Cortex of kidney (tissue), 1 donor: ENCODE measurements at places on chromosomes 3 and 15.

- DNase-seq, result no peak
Measured at GRCh38 chr3:5140230-5140621, 18.1 kb downstream of the ARL8B start.

DNA sequence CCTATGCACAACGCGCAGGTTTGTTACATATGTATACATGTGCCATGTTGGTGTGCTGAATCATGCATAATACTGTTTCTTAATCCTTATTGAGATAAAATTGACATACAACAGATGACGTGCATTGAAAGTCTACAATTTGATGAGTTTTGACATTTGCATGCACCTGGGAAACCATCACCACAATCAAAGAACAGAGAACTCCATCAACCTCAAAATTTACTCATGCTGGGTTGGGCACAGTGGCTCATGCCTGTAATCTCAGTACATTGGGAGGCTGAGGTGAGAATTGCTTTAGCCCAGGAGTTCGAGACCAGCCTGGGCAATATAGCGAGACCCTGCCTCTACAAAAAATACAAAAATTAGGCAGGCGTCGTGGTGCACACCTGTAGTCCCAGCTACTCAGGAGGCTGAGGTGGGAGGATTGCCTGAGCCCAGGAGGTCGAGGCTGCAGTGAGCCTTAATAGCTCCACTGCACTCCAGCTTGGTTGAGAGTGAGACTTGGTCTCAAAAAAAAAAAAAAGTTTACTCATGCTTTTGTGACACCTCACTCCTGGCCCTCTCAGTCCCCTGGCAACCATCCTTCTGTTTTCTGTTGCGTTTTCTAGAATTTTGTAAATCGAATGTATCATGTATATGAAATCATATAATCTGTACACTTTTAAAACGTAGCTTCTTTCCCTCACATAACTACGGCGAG lies 56.6 kb downstream of the BHLHE40 start:
- DNase-seq, result no peak

DNA sequence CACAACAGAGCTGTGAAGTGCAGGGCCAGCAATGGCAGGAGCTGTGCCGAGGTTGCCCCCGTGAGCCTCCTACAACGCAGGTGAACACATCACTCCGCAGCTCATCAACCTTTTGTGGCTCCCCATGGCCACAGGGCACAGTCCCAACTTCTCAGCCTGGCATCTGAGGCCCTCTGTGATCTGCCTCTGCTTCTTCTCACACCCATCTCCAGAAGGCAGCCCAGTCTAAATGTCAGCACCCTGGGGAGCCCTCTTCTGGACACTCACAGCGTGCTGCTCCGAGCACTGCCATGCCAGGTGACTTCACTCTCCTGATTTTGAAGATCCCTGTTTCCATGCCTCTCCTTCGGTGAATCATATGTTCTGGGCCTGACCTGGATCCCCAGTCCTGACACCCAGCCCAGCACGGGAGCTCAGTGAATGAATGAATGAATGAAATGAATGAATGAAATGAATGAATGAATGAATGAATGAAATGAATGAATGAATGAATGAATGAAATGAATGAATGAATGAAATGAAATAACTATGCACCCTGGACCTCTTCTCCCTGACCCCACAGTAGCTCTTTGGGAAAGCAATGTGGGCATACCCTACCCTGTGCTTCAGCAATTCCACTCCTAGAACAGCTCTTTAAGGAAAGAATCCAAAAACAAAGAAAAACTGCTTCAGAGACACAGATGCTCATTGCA lies 17.9 kb upstream of the SKIC8 start:
- DNase-seq, result no peak

- DNase-seq, result no peak
Measured at GRCh38 chr3:124759666-124760401, 29.6 kb downstream of the UMPS start.

GRCh38 chr15:61118885-61119284 lies 110.2 kb downstream of the RORA start:
- no peak for DNase-seq

DNA sequence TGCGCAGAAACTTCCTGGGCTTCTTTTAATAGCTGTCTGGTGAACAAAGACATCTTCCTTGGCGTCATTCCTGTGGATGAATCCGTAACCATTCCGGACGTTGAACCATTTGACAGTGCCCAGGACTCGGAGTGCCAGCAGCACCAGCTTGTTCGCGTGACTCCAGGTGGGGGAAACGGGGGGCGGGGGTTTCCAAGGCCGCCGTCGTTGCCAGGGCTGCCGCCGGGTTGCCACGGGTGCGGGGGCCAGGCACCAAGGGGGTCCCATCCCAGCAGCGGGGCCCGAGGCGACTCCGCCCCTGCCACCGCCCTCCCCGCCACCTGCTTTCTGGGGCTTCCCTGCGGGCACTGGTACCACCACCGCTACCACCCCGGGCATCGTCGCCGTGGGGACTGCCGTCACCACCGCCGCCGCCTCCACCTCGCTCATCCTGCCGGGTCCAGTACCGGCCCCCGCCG lies 22.8 kb downstream of the RGMA start:
- no peak for DNase-seq

GRCh38 chr3:173043757-173044156 lies 97.3 kb downstream of the SPATA16 start:
- DNase-seq, result no peak

- DNase-seq, result no peak
Measured at GRCh38 chr3:119664370-119664769, 4.0 kb upstream of the POPDC2 start.

- no peak for DNase-seq
Measured at GRCh38 chr15:70276401-70276800, 178.7 kb upstream of the TLE3 start.

DNA sequence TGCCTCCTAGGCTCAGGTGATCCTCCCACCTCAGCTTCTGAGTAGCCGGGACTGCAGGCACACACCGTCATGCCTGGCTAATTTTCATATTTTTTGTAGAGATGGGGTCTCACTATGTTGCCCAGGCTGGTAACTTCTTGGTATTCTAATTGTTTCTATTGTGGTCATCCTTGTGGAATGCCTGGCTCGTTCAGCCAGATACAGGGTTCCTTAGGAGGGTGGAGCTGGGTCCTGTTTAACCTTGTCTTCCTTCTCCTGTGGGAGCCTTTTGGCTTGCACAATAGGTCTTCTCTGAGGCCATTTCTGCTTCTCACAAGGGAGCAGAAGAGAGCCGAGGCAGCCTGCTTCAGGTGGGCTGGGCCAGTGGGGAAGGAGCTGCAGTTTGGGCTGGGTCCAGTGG lies 15.7 kb downstream of the PLEKHO2 start:
- no peak for DNase-seq

- no peak for DNase-seq
Measured at GRCh38 chr3:41575724-41576123, 376.4 kb downstream of the CTNNB1 start.

DNA sequence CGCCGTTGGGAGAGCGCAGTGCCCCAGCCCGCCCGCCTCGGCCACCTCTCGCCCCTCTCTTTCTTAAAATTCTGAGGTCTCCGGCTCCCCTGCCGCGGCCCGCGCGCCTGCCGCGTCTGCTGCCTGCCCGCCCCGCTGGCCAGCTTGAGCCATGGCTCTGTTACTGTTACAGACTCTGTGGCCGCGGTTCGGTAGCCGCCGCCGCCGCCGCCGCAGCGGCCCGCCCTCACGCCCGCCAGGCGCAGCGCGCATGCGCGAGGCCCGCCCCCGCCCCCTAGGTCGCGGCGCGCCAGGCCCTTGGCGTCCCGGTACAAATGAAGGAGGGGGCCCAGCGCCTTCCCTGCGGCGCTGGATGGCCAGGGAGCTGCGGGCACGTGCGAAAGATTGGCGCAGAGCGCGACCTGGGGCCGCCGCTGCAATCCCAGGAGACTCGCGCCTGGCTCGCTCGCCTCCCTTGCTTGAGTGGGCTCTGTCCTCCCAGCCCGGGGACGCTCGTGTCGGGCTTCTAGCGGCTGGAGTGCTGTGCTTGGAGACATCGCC lies at the start of gene ONECUT1:
Gene ONECUT1 (minus strand): TSS at position 168 of the 540 bp plus-strand sequence. CDS start 452 bp downstream, outside the sequence.
- DNase-seq, result no peak

GRCh38 chr15:29134641-29135308 lies 134.8 kb downstream of the NSMCE3 start:
- DNase-seq, result no peak

DNA sequence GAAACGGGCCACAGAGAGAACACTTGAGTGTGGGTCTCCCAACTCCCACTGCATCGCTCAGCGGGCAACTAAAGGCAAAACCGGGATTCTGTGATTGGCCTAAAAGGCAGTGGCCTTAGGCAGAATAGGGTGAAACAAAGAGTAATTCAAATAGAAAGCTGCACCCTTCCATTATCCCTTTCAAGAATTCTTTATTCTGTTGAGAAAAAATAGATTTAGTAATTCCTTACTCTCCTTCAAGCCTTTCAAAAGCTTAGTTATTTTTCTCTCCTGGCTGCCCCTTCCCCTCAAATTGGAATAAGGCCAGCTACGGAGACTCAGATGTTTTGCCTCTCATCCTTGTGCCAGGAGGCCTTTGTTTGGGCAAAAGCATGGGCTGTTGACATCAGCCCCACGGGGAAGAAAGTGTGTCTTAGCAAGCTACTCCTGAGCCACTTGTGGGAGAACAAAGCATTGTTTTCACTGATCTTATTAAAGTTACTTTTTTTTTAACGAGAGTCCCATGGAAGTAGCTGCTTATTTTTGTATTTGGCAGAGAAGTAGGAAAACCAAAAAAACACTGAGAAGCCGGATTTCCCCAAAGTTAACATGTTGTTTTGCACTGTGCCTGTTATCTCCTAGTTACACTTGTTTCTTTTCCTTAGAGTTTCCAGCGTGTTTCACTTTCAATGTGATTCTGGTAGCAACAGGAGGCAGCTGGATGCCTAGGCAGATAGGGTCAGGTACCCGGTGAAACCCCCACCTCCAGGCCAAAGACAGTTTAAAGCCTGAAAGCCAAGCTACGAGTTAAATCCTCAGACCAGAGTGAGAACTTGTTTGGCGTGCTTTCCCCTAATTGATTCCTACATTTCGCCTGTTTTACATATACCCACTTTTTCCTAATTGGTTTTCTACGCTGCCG lies 2.2 kb downstream of the ST6GAL1 start:
- DNase-seq, result no peak

GRCh38 chr3:138046955-138047354 lies 37.0 kb downstream of the CLDN18 start:
- DNase-seq, result no peak

- no peak for DNase-seq
Measured at GRCh38 chr15:58432401-58432800, 610 bp downstream of the LIPC start.

- DNase-seq, result no peak
Measured at GRCh38 chr15:78212008-78212407, 22.4 kb downstream of the ACSBG1 start.

- DNase-seq, result no peak
Measured at GRCh38 chr15:31268911-31269784, 57.5 kb upstream of the KLF13 start.

GRCh38 chr3:16836505-16837237 lies 48.1 kb upstream of the PLCL2 start:
- DNase-seq, result no peak

DNA sequence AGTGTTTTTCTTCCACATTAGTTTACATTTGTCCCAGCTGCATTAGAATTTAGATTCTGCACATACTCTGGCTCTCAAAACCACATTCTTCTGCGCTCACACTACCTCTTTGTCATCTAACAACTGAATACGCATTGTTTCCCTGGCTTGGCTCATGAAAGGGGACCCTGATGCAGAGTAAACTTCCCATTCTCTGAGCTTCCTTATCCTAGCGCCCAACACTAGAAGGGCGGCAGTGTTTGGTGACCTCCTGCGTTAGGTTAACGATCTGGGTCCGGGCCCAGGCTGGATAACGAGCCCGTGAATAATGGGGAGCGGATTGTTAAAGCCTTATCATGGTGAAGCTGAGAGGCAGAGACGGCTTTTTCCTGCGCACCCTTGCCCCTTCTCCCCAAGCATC lies 63.9 kb downstream of the ETV5 start:
- DNase-seq, result no peak

GRCh38 chr3:50201573-50202315 lies 3.3 kb upstream of the SLC38A3 start:
- DNase-seq, result no peak

- no peak for DNase-seq
Measured at GRCh38 chr3:133271539-133271938, 128.3 kb upstream of the BFSP2 start.

- DNase-seq, result no peak
Measured at GRCh38 chr3:48564022-48564421, 441 bp upstream of the UCN2 start.
